ENCODE measurements at places on chromosomes 3 and 15. TPM values are rescaled to one million over a fixed set of nuclear protein-coding genes. Genes with fewer than 3 reads are reported as not detected.

TEX55 gene
- total RNA-seq = not detected

DPH6 gene
- 20.9 TPM for total RNA-seq

ZDHHC19 gene
- total RNA-seq = 1.1 TPM

MORC1 gene
- total RNA-seq = not detected

ECE2 gene
- total RNA-seq = 0.15 TPM

LRRC15 gene
- 1.2 TPM for total RNA-seq

TPRG1 gene
- total RNA-seq = 13.8 TPM

MKRN2OS gene
- 1.1 TPM for total RNA-seq

ZNF639 gene
- 25.2 TPM for total RNA-seq

GOLGA6B gene
- total RNA-seq = not detected

ATP13A4 gene
- total RNA-seq = 202 TPM

SLC28A2 gene
- total RNA-seq = 1.5 TPM

PDE8A gene
- total RNA-seq = 39.0 TPM

LRRC31 gene
- 0.43 TPM for total RNA-seq

SEC22A gene
- total RNA-seq = 11.1 TPM

SLC22A13 gene
- total RNA-seq = not detected

LSAMP gene
- 21.9 TPM for total RNA-seq

CCR3 gene
- 0.88 TPM for total RNA-seq

SLC2A2 gene
- 0.12 TPM for total RNA-seq

ARGFX gene
- not detected for total RNA-seq

APPL1 gene
- total RNA-seq = 55.2 TPM

MME gene
- 41.0 TPM for total RNA-seq

ERICH6 gene
- total RNA-seq = 0.49 TPM

CAPN3 gene
- total RNA-seq = 20.9 TPM

HERC2 gene
- 57.5 TPM for total RNA-seq

UQCC5 gene
- total RNA-seq = 32.0 TPM

USP50 gene
- 0.34 TPM for total RNA-seq

ABI3BP gene
- total RNA-seq = 87.5 TPM

GOLGA8G gene
- not detected for total RNA-seq

C15orf62 gene
- total RNA-seq = 0.58 TPM

RLBP1 gene
- not detected for total RNA-seq

SLC7A14 gene
- 0.06 TPM for total RNA-seq

FHIT gene
- total RNA-seq = 21.3 TPM

FAM174B gene
- 59.6 TPM for total RNA-seq

CPLX3 gene
- not detected for total RNA-seq

PIGZ gene
- total RNA-seq = 1.4 TPM

EPHB1 gene
- 6.3 TPM for total RNA-seq

FBXL2 gene
- 28.7 TPM for total RNA-seq

RAP2B gene
- 22.2 TPM for total RNA-seq

STRA6 gene
- total RNA-seq = 0.40 TPM

C3orf85 gene
- total RNA-seq = not detected

RTP4 gene
- total RNA-seq = 2.4 TPM

PTH1R gene
- 14.7 TPM for total RNA-seq

NPAP1 gene
- total RNA-seq = not detected

IQCF2 gene
- not detected for total RNA-seq

Data from lung (tissue), 17 donors.